ENCODE measurements at places on chromosomes 5 and 9.

- DNase-seq: no peak
Observed at GRCh38 chr5:44997506-44997905, 188.8 kb downstream of the MRPS30 start.

GRCh38 chr5:94017579-94017978 is 276.2 kb upstream of the POU5F2 start:
- DNase-seq: no peak

GRCh38 chr5:67515762-67516161 is 319.2 kb upstream of the CD180 start:
- no peak for DNase-seq

DNA sequence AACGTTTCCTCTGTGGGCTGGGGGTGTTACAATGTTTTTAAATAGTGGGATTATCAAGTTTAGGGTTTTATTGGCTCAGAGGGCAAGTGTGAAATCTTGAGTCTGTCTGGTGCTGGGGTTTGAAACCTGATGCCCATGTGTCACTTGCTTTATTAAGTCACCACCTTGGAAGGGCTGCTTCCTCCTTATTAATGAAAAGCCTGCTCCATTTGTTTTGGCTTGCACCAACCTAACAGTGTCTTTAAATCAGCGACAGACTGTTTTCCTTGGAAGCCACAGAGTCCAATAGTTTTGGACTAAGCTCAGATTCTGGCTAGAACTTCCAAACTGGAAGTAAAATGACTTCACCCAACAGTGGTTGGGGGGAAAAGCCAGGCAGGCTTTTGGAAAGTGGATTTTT is 10.7 kb upstream of the PALM2AKAP2 start:
- no peak for DNase-seq

All from coronary artery (tissue), 2 donors.